ENCODE measurements at places on chromosomes 12 and 14.

GRCh38 chr14:101337053-101337452, 224.2 kb upstream of the DIO3 start:
- no peak for DNase-seq

- DNase-seq: no peak
Measured at GRCh38 chr12:5884285-5884684, 60.8 kb downstream of the ANO2 start.

DNA sequence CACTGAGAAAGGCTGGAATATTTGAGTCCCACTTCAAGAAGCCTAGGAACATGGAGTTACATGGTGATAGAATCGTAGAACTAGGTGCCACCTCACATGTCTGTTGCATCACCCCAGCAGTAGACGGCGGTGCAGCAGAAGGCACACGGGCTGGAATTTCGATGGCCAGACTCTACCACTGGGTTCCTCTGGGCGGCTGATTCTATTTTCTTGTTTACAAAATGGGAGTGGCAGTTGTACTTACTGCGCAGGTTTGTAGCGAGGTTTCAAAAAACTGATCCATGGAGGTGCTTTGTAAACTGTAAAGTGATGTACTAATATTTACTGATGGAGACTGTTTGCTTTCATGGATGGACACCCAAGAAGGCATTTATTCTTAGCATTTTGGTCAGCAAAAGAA, 45.7 kb downstream of the WDR20 start:
- DNase-seq: no peak

DNA sequence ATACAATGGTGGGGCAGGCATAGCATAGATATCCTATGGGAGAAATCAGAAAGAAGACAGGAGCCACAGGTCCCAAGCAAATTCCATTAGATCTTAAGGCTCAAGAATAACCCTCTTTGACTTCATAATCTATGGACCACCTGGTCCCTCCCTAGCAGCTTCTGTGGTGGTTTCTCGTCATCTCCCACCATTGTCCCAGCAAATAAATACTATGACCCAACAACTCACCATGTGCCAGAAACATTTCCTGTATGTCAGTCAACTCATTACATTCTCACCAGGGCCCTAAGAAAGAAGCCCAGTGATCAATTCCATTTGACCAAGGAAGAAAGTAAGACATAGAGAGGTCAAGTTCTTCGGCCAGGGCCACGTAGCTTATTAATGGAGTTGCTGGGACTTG, 646.2 kb downstream of the VRK1 start:
- DNase-seq: no peak

- no peak for DNase-seq
Measured at GRCh38 chr12:40502322-40502721, 189.9 kb upstream of the CNTN1 start.

DNA sequence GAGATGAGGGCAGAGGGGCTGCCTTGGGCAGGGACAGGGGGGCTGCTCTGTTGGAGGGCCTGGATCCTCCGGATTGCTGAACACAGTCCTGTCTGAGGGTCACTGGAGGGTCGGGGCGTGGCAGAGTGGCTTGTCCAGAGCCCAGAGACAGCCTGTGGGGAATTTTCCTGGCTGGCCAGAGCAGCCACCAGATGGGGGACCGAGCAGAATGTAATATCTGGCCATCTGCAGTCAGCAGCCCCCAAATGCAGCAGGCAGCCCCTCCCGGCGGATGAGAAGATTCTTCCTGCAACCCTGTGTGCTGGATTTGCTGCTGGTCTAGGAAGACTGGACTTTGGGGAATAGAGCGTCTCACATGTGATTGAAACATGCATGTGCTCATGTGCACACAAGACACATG, 23.3 kb upstream of the NOS1 start:
- no peak for DNase-seq

GRCh38 chr14:62206456-62206855, 444.2 kb downstream of the SNAPC1 start:
- no peak for DNase-seq

- no peak for DNase-seq
Measured at GRCh38 chr12:92020983-92021665, 124.5 kb downstream of the BTG1 start.

Measured in sciatic nerve (tissue), 2 donors.